ENCODE measurements at places on chromosomes 11 and 22. TPM values are rescaled to one million over a fixed set of nuclear protein-coding genes. Genes with fewer than 3 reads are reported as not detected.

The POU2F3 gene
- 2.6 TPM for total RNA-seq

- DNase-seq = no peak
These were observed 59.6 kb downstream of the ARHGEF12 start for GRCh38 chr11:120395778-120396177.

- DNase-seq = no peak
These were observed 17.0 kb downstream of the MRPL48 start for GRCh38 chr11:73804712-73805111.

GRCh38 chr22:32728291-32728690 is 73.2 kb upstream of the TIMP3 start:
- DNase-seq = no peak

DNA sequence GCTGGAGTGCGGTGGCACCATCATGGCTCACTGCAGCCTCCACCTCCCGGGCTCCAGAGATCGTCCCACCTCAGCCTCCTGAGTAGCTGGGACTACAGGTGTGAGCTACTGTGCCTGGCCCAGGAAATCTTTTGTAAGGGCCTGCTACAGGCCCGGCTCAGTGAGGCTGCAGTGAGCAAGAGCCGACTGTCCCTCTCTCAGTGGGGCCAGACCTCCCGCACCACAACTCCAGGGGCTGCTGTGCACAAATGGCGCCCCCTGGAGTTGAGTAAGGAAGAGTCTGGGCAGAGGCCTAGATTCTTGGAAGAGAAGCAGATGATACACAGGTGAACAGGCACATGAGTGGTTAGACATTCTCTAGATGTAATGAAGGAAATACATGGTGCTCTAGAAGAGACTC is 7.0 kb downstream of the SERHL2 start:
- no peak for DNase-seq

- no peak for DNase-seq
These were observed 4.2 kb downstream of the MMP1 start for GRCh38 chr11:102793677-102794290.

GRCh38 chr22:29610780-29611179 is 7.3 kb downstream of the NF2 start:
- no peak for DNase-seq

GRCh38 chr11:10779086-10779485 is 28.0 kb downstream of the CTR9 start:
- no peak for DNase-seq

The OR56A4 gene
- not detected for total RNA-seq

DNA sequence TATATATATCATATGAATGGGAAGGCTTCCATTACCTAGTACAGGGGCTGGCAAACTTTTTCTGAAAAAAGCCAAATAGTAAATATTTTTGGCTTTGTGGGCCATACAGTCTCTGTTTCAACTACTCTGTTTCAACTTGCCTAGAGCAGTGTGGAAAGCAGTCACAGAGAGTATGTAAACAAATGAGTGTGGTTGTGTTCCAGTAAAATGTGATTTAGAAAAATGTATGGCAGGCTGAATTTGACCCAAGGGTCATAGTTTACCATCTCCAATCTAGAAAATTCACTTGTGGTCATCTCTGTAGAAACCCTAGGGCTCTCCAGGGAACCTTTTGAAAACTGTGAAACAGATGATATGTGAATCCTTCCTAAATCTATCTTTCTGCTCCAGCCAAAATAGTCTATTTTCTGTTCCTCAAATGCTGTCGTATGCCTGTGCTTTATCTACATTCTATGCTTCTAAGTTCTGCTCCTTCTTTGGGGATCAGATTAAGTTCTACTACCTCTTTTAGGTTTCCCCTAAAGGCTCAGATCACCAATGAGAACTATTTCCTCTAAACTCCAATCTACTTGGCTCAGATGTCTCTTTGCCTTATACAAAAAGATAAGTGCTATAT is 356.2 kb downstream of the METTL15 start:
- DNase-seq = no peak

DNA sequence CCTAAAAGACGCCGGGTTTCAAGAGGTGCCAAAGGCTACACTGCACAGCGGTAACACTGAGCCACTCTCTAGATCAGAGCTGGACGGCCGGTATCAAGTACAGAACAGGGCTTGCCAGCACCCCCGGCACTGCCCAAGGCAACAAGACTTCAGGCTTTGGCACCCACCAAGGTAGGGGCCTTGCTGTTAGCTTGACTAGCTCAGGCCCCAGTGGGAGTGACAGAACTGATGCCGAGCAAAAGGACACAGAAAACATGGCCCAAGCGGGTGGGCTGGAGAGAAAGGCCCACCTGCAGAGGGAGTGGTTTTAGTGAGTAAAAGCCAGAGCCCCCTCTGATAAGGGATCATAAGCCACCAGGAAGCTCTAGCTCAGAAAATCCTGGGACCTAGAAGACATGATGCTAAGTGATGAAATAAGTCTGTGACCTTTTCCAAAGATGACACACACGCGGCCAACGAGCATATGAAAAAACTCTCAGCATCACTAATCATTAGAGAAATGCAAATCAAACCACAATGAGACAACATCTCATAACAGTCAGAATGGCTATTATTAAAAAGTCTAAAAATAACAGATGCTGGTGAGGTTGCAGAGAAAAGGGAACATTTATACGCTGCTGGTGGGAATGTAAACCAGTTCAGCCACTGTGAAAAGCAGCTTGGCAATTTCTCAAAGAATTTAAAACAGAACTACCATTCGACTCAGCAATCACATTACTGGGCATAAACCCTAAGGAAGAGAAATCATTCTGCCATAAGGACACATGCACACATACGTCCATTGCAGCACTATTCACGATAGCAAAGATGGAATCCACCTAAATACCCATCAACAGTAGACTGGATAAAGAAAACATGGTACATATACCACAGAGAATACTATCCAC is 12.9 kb downstream of the EHD1 start:
- DNase-seq = no peak

GRCh38 chr22:35739076-35739930 is 21.6 kb downstream of the APOL5 start:
- no peak for DNase-seq

The FOSL1 gene
- 11.4 TPM for total RNA-seq

DNA sequence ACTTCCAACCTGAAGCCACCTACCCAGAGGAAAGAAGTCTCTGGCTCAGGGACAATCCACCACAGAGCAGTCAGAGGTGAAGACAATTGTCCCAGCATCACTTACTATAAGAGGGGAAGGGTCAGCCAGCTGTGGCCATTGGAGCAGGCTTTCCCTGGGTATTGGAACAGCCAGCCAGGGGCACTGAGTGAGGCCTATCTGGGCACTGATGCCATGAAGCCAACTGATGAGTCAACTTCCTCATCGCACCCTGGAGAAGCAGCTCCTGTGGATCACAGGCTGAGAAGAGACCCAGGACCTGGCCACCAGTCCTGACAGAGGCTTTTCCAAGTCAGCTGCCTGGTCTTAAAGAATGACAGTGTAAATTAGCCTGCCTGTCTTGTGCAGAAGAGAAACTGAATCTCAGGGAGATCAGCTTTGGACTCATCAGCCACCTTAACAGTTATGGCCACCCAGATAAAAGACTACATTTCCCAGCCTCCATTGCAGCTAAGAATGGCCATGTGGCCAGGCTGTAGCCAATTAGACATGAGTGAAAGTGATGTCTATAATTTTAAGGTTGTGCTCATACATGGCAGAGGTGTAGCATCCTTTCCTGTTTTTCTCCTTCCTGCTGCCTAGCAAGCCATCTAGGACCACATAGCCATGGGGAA is 19.0 kb downstream of the CHST1 start:
- no peak for DNase-seq
